ENCODE measurements at places on chromosomes 3 and 15. TPM values are rescaled to one million over a fixed set of nuclear protein-coding genes. Genes with fewer than 3 reads are reported as not detected.

Gene PLEKHO2
- total RNA-seq, result 12.6 TPM

Gene SCN5A
- 0.08 TPM for total RNA-seq

Gene ARID3B
- 0.98 TPM for total RNA-seq

Gene CTXND1
- not detected for total RNA-seq

Gene SLC28A1
- total RNA-seq, result not detected

Gene OCA2
- not detected for total RNA-seq

Gene MUC20
- total RNA-seq, result not detected

Gene BFSP2
- total RNA-seq, result not detected

Gene HDC
- not detected for total RNA-seq

Gene OR5K2
- not detected for total RNA-seq

Gene PLA2G4E
- not detected for total RNA-seq

Gene PARP15
- not detected for total RNA-seq

Gene TUSC7
- total RNA-seq, result not detected

Measured in smooth muscle cell of the coronary artery (primary cell).